Fibroblast of lung (primary cell): ENCODE measurements at places on chromosomes 11 and 22.
A peak's percentile ranks its signal among the peaks of the same experiment; 100 is the strongest.

GRCh38 chr22:50670513-50670912, 2.1 kb upstream of the SHANK3 start:
- DNase-seq, result no peak

GRCh38 chr22:49934160-49934890, 15.9 kb downstream of the CRELD2 start:
- peak; percentile 47 for DNase-seq

DNA sequence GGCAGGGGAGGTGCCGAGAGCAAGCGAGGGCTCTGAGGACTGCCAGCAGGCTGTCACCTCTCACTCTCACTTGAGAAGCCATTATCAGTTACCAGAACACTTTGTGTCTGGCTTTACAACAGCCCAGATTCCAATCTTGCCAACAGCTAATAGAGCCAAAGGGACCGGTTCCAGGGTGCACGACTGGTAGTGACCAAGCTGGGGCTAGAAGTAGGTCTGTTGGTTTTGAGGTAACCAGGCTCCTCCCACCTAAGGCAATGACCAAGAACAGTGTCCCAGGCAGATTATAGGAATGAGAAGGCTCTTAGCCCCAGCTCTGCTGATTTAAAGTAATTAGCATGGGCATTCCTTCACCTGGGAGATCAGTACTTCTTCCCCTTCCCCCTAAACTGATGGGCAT, 7.2 kb upstream of the IL10RA start:
- DNase-seq, result no peak

DNA sequence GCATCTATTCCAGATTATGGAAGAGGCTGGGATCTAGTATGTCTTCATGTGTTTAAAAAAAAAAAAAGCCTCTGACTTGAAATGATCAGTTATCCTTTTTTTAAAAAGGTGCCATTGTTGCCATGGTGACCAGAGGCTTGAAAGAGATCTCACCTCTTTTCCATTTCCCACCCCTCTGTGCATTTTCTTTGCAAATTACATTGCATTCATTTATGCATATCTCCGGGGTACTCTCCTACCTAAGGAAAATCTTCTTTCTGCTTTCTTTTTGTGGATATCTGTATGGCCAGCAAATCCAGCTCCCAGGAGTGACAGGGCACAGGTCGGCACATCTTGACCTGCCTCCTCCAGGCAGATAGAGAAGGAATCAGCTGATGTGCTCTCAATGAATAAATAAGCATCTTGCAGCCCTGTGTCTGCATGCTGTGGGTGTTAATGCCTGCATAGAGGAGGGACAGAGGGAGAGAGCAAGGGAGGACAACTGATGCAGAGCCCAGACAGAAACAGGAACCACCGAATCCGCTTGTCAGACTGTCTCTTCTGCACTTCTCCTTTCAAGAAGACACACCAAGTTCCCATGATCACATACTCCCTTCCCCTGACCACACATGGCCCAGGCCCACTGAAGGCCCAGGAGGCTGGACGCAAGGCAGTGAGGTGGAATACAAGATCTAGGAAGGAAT, 50.9 kb downstream of the CWC15 start:
- no peak for DNase-seq

- DNase-seq, result no peak
Measured at GRCh38 chr11:78110830-78111229, 28.6 kb downstream of the ALG8 start.

DNA sequence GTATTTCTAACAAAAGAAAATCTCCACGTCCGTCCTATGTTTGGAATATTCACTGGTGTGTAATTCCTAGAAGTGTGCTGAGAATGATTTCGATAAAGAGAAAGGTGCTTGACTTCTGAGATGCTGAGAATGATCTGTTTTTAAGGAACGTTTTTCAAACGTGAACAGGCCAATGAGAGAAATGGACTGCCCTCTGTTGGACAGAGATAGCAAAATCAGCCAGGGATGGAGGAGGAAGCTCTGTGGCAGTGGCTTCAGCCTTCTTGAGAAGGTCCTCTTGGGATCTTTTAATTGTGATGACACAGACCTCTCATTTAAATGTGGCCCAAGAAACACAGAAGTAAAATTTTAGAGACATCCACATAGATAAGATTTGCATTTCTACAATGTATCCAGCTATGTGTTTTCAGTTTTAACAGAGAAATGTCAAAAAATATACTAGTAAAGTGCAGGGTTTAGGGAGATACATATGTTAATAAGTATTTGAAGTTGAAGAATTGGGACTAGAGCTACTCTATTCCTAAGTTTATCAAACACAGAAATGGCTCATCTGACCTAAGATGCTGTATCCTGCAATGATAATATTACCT, 84.0 kb upstream of the RCN1 start:
- DNase-seq, result peak; percentile 40

GRCh38 chr11:2267306-2267850, 3.0 kb downstream of the ASCL2 start:
- DNase-seq, result no peak

GRCh38 chr11:60977224-60977623, 5.7 kb downstream of the CD6 start:
- no peak for DNase-seq

DNA sequence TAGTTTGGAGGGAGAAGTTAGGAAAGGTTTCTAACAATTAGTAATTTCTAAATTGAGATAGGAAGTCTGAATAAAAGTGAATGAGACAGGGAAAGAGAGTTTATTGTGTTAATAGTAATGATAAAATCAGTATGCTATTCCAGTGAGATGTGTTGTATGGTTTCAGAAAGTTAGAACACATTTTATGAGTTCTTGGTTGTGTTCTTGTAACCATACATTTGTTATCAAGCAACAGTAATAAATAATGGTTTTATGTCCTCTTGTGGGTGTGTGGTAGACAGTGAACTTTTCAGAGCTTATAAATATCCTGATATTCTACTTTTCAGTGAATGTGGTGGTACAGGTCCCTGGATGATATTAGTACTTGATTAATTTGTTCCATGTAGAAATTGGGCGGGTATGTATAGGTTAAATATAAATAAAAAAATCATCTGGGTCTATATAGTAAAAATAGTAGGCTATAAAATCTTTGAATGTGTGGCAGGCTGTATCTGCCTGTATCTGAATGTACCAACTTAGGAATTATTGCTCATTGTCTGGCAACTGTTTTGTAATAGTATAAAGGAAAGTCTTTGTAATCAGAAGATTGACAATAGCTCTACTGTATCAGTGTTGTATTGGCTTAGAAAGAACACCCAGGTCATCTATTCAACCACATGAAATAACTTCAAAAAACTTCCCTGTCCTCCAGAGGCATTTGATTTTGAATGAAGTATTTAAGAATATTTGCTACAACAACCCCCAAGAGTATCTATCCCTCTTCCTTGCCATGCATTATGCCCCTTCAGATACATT, 54.8 kb downstream of the UVRAG start:
- DNase-seq, result no peak

GRCh38 chr11:15200696-15201095, 86.0 kb downstream of the INSC start:
- no peak for DNase-seq

DNA sequence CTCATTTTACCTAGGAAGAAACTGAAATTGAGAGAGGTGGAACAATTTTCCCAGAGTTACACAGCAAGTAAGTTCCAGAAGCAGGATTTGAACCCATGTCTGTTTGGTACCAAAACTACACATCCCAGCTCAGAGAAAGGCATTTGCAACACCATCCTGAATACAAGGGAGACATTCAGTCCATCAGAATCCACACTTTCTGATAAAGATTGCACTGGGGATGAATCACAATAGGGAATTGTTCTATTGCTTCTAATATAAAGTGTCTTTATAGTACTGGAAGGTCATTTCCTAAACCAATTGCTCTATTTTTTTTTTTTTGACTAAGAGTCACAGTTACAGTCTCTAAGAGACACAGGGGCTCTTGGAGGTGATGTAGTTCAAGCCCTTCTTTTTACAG, 208.1 kb upstream of the CADM1 start:
- DNase-seq, result no peak

GRCh38 chr11:79663017-79663416, 222.2 kb upstream of the TENM4 start:
- DNase-seq, result no peak

DNA sequence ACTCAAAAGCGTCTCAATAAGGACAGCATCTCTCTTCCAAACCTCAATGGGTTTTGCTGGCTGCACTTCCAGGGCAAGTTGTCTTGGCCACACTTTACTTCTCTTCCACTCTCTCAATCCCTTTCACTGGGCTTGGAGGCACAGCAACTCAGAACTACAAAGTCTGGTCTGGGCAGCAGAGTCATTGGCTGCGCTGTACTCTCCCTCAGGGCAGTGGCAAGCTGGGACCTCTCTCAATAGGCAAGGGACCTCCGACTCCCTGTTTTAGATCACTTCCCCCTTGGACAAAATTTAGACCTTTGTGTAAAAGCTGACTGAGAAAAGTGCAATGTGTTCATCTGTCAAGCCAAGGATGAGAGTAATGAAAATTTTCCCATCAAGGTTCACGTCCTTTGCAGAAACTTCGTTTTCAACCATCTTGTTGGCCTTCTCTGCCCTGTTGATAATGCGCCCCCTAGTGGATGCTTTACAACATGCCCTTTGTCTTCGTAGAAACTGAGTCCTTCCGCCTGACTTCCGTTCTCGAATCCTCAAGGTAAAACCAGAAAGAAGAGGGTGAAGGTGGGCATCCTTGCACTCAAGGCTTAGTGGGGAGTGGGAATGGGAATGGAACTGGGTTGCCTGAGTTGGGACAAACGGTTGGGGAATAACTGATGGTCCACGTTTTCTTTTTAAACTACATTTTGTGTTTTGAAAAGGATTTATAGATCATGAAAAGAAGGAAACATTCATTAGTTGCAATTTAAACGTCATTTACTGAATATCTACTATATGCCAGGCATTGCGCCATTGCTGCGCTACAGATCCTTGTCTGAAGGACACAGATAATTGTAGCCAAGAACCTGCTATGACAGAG, 99.1 kb downstream of the CD44 start:
- peak; percentile 65 for DNase-seq

- no peak for DNase-seq
Measured at GRCh38 chr11:114073007-114073827, 13.7 kb downstream of the ZBTB16 start.

GRCh38 chr11:132471466-132471865, 1060.8 kb downstream of the OPCML start:
- DNase-seq, result peak; percentile 52

DNA sequence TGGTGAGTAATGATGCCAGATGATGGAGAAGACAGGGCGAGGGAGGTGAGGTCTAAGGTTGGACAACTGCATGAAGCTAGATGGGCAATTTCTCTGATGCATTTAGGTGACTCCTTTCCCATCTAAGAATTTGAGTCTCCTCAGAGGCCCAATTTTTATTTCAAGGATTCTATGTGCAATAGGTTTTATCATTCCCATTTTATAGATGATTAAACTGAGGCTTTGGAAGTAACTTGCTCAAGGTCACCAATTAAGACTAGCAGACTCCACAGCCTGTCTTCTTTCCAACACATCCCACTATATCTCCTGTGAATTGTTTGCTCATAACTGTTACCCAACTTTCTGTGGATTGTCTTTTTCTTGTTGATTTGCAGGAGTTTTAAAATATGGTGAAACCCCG, 28.5 kb downstream of the DSCAML1 start:
- no peak for DNase-seq

DNA sequence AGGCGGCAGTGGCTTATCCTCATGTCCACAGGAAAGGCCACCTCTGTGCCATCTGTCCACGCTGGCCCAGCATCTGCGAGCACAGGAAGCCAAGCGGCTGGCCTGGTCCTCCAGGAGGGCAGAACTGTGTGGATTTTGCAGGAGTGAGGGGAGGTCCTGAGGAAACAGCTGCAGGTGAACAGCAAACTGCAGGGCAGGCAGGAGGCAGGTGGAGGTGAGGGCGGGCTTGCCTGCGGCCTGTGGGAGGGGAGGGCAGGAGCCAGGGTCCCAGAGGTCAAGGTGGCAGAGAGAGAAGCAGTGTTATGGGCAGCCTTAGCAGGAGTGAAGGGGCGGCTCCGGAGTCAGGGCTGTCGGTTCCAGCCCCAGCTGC, 369.7 kb downstream of the SHANK2 start:
- no peak for DNase-seq

GRCh38 chr11:13391217-13391616, 71.8 kb downstream of the BTBD10 start:
- no peak for DNase-seq

DNA sequence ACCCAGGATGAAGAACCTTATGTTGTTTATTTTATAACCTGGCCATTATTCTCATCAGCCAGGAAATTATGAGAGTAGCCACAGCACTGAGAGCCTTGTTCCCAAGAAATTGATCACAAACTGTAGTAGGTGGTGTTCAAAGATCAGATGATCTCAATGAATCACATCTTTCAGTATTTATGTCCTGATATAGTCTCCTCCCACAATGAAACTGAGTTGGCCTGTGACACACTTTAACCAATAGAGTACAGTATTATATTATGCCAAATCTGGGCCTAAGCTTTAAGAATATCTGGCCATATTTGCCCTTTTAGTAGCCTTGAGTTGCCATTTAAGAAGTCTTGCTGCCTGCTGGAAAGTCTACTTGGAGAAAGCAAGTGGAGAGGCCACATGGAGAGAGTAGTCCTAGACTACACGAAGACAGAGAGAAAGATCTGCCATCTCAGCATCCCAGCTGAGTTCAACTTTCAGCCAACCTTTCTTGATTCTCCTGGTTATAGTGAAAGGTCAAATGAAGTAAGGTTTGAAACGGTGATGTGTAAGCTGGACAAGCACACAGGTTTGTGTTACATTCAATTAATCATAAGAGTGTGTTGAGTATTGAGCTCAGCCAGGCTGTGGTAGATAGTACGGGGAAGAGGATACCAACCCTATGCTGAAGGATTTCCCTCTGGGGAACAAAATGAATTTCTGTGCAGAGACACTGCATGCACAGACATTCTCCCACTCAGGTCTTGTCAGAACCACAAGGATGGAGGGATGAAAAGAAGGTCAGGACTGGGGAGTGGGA, 561.8 kb downstream of the SOX6 start:
- DNase-seq, result no peak

DNA sequence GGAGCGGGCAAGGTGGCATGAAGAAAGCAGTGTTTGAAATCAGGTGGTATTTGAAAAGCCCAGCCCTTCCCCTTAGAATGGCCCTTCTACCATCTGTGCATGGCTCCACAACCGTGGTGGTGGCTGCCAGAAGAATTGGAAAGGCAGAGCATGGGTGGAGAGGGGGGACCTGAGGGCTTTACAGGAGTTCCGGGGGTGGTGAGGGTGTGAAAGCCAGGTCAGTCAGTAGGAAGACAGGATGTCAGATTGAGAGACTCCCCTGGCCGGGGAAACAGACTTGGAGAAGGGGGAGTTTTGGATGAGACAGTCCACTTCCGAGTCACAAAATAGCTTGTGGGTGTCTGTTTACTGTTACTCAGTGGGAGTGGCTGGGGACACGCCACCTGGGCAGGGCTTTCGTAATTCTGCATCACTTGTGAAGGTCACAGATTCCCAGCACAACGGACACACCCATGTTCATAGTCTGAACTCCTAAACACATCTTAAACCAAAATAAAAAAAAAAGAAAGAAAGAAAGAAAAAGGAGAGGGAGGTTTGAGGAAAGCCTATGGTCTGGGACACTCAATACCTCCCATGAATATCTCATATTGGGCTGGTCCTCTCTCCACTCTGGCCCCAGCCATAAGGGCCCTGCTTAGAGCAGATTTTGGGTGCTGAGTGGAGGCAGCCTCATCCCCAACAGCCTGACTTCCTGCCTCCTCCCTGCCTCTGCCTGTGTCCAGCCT, 24.4 kb upstream of the SMIM35 start:
- no peak for DNase-seq

- DNase-seq, result no peak
Measured at GRCh38 chr22:23216461-23217170, 36.3 kb downstream of the BCR start.
